Stromal cell of bone marrow (primary cell): ENCODE measurements at places on chromosomes 5 and 9.
A peak's percentile ranks its signal among the peaks of the same experiment; 100 is the strongest.

- no peak for DNase-seq
Observed at GRCh38 chr5:157735991-157736390, 4.8 kb downstream of the THG1L start.

GRCh38 chr5:114361724-114362196 lies at the start of gene KCNN2:
Gene KCNN2 (plus strand): TSS chr5:114362070. CDS start chr5:114362140, 70 bp downstream.
- DNase-seq, result no peak

GRCh38 chr5:540906-541538 lies 16.8 kb upstream of the SLC9A3 start:
- no peak for DNase-seq

- no peak for DNase-seq
Observed at GRCh38 chr9:130448035-130448624, 3.4 kb downstream of the ASS1 start.

GRCh38 chr5:75363111-75363510 lies 26.1 kb downstream of the HMGCR start:
- no peak for DNase-seq

DNA sequence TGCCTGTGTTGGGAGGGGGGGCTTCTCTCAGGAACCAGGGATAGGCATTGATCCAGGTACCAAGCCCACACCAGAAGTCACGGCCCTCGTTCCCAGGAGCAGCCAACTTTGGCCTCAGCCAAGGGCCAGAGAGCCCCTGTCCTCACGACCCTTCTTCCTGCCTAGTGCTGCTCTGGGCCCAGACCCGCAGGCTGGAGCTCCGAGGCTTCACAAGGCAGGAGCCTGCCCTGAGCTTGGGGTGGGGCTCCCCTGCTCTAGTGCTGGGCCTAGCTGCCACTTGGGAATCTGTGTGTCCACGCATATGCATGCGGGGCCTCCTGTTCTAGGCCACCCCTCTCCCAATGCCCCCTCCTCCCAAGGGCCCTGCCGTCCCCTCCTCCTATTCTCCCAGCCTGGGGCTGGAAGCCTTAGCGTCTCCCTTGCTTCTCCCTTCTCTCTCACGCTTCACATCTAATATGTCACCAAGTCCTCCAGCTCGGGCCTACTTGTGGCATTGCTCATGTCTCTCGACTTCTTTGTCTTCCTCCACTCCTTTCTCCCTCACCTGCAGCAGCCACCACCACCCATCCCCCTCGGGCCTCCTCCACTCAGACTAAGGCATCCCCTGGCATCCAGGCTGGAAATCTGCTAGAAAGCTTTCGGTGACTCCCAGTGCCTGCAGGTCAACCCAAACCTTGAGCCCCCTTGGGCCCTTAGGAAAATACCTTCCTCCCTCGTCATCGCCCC lies 3.4 kb downstream of the UNC5A start:
- no peak for DNase-seq

- DNase-seq, result no peak
Observed at GRCh38 chr5:143066556-143067281, 296.5 kb downstream of the ARHGAP26 start.

- no peak for DNase-seq
Observed at GRCh38 chr9:38413283-38413682, 11.0 kb downstream of the IGFBPL1 start.

DNA sequence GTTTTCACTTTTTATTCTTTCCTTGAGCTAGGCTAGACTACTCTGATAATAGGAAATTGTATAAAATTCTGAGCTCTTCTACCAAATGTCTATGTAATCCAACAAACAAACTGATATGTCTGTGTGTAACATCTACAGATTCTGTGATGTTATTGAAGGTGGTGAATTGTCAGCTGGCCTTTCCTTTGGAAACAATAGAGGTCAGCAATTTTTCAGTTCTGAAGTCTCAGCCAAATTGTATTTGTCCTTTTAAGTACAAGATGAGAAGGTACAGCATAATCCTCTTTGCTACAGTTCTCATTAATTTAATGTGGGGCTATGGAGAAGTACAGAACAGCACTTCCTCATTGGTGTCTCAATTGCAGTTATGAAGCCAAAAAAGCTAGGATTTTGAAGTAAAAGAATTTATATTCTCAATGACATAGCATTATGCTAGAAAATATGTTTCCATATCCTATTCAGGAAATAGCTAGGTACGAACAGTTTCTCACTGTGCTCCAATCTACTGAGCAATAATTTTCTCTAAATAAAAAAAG lies 198.0 kb downstream of the HINT1 start:
- DNase-seq, result no peak

DNA sequence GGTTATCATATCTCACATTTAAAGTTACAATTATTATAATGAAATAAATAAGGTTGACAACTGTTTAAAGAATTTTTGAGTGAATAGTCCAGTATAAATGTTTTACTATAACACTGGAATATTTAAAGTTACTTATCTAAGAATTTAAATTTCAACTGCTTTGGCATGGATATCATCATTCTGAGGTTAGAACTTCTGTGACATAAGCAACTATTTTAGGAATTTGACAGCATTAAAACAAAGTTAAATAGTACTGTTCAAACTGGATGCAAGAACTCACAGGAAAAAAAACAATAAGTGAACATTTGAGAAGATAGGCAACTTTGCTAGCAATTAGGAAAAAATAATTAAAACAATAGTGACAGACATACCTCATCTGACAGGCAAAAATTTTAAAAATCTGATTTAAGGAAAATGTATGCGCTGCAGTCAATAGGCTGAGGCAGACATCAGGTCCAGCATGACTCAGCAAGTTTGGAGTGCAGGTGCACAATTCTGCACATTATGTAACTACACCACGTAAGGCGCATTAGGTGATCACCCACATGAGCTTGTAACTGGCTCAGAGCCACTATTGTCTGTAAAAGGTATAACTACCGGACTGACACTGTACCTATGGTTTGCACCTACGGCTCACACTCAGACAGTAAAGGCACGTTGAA lies 180.6 kb downstream of the PDE4D start:
- no peak for DNase-seq

- DNase-seq, result no peak
Observed at GRCh38 chr9:114098936-114099668, at the start of gene KIF12. Gene KIF12 (minus strand): TSS chr9:114099292. CDS start chr9:114099276, 16 bp downstream.

GRCh38 chr5:130692770-130693169 lies 472.3 kb downstream of the HINT1 start:
- peak; percentile 18 for DNase-seq

- no peak for DNase-seq
Observed at GRCh38 chr5:94977437-94977836, 307.5 kb downstream of the MCTP1 start.

GRCh38 chr9:131227112-131227958 lies 49.0 kb downstream of the FAM78A start:
- no peak for DNase-seq
